ENCODE measurements at places on chromosomes 16 and 17. TPM values are rescaled to one million over a fixed set of nuclear protein-coding genes. Genes with fewer than 3 reads are reported as not detected.

The CDRT15 gene
- polyA plus RNA-seq: 0.69 TPM

- no peak for DNase-seq
Measured at GRCh38 chr17:79164408-79164807, 89.8 kb downstream of the ENGASE start.

GRCh38 chr17:61611323-61611722 lies 20.3 kb upstream of the NACA2 start:
- no peak for DNase-seq

GRCh38 chr17:78890498-78890897 lies 12.5 kb downstream of the CEP295NL start:
- no peak for DNase-seq

- no peak for DNase-seq
Measured at GRCh38 chr16:4372001-4372577, 441 bp downstream of the VASN start.
